ENCODE measurements at places on chromosomes 6 and 20. TPM values are rescaled to one million over a fixed set of nuclear protein-coding genes. Genes with fewer than 3 reads are reported as not detected.

COL19A1 gene
- polyA plus RNA-seq, result 1.0 TPM

TRIM15 gene
- not detected for polyA plus RNA-seq

- DNase-seq, result peak; percentile 51
These were observed 54.9 kb downstream of the TAF4 start for GRCh38 chr20:62010551-62011402.

DNA sequence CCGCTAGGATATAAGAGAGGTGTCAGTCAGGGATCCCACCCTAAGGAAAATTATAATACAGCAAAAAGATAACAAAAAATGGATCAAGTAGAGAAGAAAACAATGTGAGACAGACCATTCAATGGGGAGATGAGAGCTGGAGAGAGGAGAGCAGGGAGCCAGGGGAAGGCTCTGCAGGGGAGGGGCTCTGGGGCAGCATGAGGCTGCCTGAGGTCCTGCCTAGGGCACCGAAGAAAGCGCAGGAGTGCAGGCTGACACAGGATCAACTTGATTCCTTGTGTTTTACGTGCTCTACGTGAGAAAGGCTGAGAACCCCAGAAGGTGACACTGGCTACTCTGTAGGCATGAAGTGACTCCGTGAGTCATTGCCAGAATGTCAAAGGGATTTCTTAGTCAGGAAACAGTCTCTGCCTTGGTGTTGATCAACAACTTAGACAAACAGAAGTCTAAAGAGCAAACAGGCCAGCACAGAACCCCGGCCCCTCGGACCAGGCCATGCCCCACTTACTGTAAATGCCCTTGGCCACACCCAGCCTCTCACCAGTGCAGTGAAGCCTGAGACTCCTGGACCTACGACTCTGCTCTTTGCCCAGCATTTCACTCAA is 290.1 kb upstream of the PRDM1 start:
- no peak for DNase-seq

BPI gene
- 0.07 TPM for polyA plus RNA-seq

ZNF335 gene
- 6.4 TPM for polyA plus RNA-seq

CST7 gene
- 1.1 TPM for polyA plus RNA-seq

GRCh38 chr20:46111028-46111835 is 6.9 kb upstream of the CD40 start:
- DNase-seq, result peak; percentile 28

SULF2 gene
- 25.4 TPM for polyA plus RNA-seq

MLN gene
- polyA plus RNA-seq, result not detected

IRF4 gene
- 0.41 TPM for polyA plus RNA-seq

GRCh38 chr20:63293871-63294535 is 1.0 kb downstream of the COL20A1 start:
- DNase-seq, result peak; percentile 13

- no peak for DNase-seq
These were observed 56.0 kb downstream of the ISM1 start for GRCh38 chr20:13276945-13277541.

RPP21 gene
- polyA plus RNA-seq, result 70.9 TPM

DNA sequence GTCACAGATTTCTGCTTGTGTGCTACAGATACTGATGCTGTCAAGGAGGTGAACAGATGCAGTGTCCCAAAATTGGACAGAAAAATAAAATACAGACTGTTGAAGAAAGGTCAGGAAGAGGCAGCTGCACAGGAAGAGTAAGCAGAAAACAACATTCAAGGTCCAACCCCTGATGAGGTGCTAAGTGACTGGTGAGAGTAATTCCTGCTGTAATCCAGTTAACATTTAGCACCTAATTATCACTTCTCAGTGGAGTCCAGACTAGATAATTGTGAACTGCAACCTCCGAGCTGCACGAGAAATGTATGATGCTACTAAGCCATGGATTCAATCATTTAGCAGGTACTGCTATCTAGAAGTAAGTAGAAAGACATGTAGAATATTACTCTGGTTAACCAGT is 36.3 kb upstream of the NRSN1 start:
- no peak for DNase-seq

DNA sequence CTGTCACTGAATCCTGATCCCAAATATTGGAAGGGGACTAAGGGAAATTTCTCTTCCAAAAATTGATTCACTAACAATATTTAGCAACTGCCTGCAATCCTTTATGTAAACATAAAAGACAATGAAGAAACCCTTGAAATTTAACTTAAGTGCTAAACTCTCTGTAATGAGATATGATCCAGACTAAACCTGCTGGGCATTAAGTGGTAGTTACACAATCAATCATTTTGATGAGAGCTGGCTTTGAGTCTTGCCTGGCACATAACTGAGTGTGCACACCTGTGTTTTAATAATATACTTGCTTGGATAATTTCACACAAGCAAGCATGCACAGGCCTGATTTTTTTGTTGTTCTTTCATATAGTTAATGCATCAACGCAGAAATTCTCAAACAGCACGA is 9.8 kb upstream of the ZFP64 start:
- no peak for DNase-seq

GRCh38 chr6:3727593-3728108 is 23.9 kb downstream of the PXDC1 start:
- no peak for DNase-seq

GRCh38 chr6:169411296-169411695 is 157.7 kb upstream of the THBS2 start:
- DNase-seq, result no peak

DNA sequence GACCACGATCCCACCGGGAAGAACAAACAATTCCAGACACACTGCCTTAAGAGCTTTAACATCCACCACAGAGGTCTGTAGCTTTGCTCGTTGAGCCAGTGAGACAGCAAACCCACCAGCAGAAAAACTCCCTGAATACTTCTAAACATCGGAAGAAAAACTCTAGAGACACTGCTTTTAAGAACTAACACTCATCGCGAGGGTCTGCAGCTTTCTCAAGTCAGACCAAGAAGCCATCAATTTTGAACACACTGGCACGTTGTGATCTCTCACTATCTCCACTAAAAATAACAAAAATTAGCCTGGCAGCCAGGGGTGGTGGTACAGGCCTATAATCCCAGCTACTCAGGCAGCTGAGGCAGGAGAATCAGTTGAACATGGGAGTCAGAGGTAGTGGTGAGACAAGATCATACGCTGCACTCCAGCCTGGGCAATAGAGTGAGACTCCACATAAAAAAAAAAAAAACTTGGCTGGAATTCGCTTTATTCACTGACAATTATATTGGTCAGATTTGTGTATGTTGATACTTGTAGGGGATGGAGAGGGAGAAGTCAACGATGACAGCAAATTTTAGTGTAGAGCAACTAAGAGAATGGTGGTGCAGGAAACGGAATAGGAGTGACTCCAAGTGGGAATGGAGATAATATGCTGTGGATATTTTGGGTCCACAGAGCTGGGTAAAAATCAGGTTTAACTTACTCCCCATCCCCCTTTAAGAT is 860 bp upstream of the TMEM14C start:
- DNase-seq, result no peak

DNA sequence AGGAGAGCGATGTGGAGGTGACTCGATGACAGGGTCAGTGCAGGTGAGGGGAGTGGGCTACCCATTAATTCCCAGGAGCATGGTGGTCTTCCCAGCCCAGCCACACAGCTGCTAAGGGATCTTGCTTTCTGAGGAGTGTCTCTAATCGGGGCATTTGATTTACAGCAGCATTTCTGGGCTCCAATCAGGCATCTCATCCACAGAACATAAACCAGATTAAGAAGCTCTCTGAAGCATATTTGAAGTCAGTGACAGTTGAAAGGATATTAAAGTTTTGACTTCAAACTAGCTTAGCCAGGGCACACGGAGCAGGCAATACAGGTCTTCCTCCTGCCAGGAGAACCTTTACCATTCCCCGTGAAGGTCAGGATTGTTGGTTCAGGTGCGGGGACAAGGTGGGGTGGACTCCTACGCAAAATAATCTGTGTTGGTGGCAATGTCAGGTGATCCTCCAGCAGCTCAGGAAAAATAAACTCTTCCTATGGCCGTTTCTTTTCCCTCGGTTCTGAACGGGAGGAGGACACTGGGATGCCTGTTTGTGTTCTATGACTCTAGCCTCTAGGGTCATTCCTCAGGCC is 39.9 kb upstream of the ZNF831 start:
- DNase-seq, result no peak

DNA sequence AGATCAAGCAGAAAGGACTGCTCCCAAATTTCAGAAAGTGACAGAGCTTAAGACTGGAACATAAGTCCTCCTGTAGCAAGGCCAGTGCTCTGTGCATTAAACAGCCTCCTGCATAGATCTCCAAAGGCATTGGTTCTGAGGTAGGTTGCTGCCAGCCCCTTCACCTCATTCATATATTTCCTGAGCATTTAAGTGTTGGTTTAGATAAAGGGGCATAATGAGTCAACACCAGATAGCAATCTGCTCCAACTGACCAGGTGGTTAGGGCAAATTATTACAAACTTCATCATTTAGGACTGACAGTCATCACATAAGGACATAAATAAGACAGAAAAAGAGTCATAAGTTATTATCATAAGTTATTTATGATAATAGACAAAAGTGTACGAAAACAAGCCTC is 10.7 kb downstream of the PTPRK start:
- DNase-seq, result no peak

DNA sequence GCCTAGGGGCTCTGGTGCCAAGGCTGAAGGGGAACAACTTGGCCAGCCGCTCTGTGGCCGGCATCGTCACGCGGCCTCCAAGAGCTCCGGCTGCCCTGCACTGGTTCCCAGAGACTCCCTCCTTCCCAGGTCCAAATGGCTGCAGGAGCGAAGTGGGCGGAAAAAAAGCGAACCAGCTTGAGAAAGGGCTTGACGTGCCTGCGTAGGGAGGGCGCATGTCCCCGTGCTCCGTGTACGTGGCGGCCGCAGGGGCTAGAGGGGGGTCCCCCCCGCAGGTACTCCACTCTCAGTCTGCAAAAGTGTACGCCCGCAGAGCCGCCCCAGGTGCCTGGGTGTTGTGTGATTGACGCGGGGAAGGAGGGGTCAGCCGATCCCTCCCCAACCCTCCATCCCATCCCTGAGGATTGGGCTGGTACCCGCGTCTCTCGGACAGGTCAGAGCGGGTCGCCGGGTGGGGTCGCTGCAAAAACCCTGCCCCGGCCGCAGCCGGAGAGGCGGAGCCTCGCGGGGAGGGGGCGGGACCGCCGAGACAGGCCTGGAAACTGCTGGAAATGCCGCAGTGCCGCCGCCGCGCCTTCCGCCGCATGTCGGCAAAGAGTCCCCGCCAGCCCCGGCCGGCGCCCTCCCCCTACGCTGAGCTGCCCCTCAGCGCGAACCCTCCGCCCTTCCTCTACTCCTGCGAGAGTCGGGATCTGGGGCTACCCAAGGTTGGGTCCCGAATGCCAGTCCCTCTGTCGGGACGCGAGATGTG is 814 bp upstream of the HSP90AB1 start:
- peak; percentile 97 for DNase-seq

C6orf141 gene
- polyA plus RNA-seq, result 0.72 TPM

SCAND1 gene
- polyA plus RNA-seq, result 102 TPM

DNA sequence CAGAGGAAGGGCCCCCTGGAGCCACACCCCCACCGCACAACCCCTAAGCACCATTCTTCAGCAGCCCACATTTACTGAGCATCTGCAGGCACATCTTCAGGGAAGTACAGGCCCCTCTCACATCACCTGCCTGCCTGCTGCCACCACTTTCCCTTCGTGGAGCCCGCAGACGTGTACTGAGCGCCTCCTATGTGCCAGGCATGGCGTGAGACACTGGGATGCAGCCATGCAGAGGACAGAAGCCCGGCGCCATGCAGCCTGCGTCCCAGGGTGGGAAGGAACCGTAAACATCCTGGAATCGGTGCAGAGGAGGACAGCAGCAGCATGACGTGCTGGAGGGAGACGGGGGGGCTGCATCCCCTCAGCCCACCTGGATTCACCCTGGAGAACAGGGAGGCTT is 78.1 kb downstream of the GRM4 start:
- no peak for DNase-seq

BFSP1 gene
- 0.59 TPM for polyA plus RNA-seq

OOEP gene
- polyA plus RNA-seq, result not detected

GRCh38 chr6:160979061-160979708 is 12.4 kb upstream of the MAP3K4 start:
- DNase-seq, result no peak

C4B gene
- 41.2 TPM for polyA plus RNA-seq

SAMD10 gene
- 4.8 TPM for polyA plus RNA-seq

DNA sequence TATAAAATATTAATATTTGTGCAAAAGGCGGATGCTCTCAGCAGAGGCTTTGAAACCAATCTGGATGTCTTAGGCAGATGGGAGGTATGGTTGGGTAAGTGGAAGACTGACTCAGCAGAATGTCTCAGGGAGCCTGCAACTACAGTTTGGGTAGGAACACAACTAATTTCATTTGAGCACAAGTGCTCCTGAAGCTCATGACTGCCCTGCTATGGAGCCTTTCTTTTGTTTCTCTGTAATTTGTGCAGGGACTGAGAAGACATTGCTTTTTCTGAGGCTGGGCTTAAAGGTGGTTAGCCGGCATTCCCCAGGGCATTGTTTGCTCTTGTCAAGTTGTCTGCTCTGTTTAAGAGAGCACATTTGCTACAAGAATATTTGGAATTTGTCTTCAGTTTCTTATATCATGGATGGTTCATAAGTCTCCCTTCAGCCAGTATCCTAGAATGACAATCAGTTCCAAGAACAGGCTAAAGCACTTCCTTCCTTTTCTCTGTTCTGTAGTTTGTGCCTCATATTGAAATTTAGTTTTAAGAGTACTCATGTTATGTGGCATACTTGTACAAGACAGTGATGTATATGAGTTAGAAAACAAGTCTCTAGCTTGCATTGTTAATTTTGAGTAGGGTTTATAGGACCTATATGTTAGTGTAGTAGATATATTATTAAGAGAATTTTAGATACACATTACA is 208.3 kb downstream of the ZFAND3 start:
- DNase-seq, result no peak

- DNase-seq, result no peak
These were observed 7.8 kb downstream of the MBOAT1 start for GRCh38 chr6:20204512-20204894.

GRCh38 chr6:30818391-30818841 is 65.9 kb upstream of the DDR1 start:
- DNase-seq, result no peak

LAMP5 gene
- 0.07 TPM for polyA plus RNA-seq

- DNase-seq, result no peak
These were observed 117.9 kb downstream of the CDH4 start for GRCh38 chr20:61369731-61370520.

DXO gene
- 16.9 TPM for polyA plus RNA-seq

DNA sequence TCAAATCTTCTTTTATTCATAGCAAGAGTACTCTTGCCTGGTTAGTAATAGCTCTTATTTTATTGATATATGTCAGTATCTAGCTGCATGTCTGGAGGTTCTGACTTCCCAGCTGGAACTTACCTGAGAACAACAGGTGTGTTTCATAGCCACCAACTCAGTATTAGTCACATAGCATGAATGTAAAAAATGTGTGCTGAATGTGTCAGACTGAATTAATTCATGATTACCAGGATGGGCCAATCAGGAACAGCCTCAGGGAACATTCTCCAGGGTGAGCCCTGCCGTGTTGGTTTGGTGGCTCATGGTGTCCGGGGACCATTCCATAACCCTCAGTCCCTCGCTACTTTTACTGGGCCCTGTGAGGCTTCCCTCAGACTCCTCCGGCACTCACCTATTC is 99.7 kb downstream of the TULP4 start:
- DNase-seq, result no peak

BMP2 gene
- polyA plus RNA-seq, result 1.9 TPM
